GM06990 (cell line): ENCODE measurements at places on chromosomes 3 and 15.

DNA sequence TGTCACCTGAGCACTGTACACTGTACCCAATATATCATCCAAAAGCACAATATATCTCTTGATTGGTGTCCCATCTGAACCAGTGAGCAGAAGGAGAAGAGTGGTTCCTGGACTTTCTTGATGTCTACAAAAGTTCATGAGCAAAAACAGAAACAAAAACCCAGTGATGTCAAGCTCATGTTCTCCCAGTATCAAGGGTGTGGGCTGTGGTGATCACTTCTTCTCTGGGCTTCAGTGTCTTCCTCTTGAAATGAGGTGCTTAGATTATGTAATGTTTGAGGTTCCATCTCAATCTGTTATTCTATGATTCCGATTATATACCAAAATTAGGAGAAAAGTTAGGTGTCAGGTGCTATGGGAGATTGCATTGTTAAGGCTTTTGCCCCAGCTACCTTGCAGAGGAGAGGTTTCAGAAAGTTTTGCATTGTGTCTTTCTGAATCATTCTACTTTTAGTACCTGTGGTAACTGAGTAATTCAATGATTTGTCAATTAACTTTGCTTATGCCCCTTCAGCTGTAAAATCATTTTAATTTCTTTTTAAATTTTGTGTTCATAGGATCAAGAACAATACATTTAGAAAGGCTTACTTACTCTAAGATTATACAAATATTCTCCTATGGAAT is 122.0 kb upstream of the EOMES start:
- no peak for DNase-seq

DNA sequence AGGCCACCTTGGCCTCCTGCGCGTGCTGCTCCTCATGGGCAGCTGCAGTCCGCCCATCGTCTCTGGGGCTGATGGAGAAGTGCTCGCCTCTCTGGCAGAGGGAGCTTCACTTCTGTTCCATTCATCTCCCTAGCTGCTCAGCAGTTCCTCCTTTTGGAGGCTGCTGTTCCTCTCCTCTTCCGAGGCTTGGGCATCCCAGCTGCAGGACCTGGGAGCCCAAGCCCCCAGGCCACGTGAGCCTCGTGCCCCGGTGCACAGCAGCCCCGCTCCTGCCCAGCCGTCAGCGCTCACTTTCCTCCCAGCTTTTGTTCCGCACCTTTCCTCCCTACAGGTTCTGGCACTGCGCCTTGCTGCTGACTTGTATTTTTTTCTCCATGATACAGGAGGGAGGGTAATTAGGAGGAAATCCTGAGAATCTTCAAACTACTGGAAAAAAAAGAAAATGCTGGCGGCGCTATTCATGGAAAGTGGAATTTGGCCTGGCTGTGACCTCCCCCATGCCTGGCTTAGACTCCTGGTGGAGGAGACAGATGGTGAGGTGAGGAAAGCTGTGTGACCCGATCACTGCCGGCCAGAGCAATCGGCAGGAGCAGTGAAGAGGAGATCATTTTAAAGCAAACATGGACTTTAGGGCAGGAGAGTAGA is 210.1 kb downstream of the CHST2 start:
- DNase-seq, result no peak

DNA sequence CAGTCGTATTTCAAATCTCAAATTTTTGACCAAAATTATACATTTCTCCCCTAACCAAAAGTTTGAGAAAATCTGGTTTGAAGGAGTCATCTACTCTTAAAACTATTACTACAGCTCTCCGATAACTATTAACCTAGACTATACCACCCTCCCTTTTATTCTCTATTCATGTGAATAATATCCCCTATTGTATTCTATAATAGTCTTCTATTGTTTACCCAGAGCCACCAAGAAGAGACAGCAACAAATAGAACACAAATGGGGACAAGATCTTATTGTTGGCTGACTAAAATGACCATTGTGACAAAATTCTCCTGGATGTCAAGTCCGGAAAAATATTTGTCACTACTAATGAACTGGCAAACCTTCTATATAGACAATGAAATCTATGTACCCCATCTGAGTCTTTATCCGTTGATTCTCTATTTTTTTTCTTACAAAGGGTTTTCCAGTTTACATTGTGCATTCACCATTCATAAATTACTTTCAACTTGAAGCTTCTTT is 618.0 kb downstream of the CADM2 start:
- no peak for DNase-seq

- DNase-seq, result no peak
Observed at GRCh38 chr3:156732715-156733421, 58.5 kb downstream of the TIPARP start.

DNA sequence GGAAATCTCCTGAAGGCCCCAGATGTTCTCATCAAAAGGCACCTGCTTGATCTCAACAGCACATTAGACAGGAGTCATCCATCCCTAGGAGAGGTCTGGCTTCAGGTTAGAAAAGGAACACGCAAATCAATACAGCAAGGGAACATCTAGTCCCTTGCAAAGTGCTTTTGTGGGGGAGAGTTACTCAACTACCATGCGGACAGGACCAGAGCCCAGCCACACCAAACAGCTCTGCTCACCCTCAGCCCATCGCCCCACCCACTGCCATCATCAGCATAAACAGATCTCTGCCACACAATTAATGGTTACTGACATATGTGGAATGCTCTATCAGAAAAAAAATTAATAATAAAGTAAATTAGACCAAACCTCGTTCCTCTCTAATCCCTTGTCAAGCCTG is 85.6 kb downstream of the MYLK start:
- no peak for DNase-seq

DNA sequence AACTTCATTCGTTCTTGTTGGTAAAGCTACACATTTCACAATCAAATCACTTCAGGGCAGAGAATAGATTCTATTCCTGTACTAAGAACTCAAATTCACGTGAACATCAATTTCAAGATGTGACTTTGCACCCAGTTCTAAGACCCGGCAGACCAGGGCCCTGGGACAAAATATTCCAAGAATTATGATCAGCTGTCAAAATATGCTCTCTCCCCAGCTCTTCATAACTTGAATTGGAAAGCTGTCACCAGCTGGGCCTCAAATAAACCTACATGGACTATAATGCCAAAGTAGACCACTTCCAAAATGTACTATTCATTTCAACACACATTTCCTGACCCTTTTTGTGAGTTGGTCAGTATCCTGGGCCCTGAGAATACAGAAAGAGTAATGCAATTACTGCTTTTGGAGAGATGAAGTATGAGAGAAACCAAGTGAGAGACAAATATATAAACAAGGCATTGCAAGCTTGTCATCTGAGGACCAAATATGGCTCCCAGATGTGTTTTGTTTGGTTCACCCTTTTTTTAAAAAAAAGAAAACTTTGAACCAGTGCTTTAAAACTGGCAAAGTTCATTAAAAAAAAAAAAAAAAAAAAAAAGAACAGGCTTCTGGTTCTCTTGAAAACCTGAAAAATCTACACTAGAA is 14.9 kb downstream of the MAGI1 start:
- DNase-seq, result no peak

- DNase-seq, result no peak
Observed at GRCh38 chr15:82306791-82307713, 42.2 kb downstream of the GOLGA6L10 start.

DNA sequence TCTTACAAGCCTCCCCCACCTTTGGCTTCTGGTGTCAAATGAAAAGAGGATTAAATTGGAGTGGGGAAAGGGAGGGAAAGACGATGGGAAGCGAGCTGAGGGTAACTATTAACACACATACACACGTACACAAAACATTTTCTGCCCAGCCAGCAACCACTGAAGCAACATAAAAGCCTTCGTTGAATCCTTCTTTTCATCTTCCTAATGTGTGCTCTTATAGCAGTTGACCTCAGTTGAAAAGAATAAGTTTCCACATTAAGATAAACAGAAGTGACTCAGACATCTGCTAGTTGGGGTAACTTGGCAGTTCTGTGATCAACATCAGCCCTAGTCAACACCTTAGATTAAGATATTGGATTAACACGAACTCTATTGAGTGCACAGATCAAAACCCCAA is 558.5 kb downstream of the MECOM start:
- no peak for DNase-seq

GRCh38 chr15:71728881-71729280 is 81.5 kb upstream of the NR2E3 start:
- no peak for DNase-seq

DNA sequence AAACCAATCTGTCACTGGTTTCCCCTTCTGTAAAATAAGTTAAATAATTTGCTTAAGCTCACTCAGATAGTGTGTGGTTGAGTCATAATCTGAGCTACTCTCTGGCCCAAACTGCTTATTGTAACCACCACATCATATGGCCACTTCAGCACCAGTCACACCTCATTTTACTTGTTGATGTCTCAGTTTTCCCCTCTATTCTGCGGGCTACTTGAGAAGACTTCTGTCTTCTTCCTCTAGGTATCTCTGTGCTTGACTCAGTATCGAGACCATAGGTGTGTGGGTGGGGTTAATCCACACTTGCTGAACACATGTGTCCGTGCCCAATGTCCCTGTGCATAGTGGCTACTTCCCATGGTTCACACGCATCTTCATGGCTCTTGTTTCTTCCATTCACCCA is 32.9 kb downstream of the CRYGS start:
- DNase-seq, result peak; percentile 67

DNA sequence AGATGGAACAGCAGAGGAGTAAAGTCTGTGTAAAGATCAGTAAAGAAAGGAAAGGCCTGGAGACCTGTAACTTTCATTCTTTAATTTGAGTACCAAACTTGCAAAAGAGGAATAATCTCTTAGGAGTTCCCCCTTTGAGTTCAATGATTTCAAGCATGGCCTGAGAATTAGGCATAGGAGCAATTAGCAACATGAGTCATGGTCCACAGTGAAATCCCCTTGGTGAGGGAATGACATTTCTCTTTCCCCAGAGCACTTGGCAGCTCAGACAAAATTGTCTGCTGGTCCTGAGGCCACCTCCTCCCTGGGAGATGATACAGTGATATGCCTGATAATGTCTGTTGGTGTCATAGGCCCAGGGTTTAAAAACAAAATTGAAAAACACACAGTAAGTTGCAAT is 81.4 kb upstream of the CRBN start:
- no peak for DNase-seq
